ENCODE measurements at places on chromosomes 4 and X.

DNA sequence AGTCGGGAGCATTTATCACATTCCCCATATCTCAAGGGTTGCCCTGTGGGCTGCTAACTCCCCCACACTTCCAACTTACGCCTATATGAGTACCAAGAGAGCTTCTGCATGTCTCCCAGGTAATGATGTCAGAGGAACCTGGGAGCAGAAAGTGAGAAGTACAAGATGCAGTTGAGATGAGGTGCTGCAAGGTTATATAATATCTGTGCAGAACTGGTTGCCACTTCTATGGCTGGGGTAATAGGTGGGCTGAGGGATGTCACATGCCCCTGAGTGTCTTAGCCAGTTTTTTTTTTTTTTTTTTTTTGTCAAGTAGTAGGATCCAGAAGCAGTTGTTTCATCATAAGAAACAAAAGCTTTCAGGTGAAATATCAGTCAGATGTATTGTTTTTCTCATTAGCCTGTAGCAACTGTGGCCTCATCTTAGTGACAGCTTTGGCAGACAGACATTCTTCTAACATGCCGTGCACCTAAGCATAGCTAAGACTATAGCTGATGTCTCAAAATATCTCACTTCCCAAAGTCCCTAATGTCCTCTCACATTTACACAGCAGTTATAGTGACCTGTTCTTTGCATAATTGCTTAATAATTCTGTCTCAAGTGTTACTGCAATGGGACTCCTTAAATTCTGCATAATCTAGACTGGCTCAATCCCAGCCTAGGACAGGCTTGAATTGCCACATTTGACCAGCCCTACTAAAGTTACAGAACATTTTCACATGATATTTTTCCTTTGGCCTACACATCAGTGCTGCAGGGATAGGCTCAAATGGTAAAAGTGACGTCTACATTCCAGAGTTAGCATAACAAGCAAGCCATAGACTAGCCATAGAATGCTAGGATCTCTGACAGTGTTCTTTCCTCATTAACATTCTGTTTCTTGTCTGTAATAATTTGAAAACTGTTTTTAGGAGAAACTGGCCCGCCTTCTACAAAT lies 17.9 kb upstream of the MAOB start:
- no peak for DNase-seq

DNA sequence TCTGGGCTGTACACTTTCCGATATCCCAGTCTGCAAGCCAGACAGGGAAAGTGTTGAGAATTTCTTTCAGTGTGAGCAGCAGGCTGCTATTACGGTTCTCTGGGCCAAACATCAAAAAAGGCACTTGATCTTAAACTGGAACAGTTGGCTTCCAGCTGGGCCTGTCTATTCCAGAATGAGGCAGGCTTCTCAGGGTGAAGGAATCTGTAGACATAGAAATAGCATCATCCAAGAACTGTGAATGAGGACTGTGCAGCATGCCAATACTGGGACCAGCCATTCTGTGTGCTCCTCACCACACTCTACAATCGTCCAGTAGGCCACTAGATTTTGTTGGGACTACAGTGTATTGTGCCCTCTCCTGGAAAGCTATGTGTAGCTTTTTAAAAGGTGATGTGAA lies 31.1 kb downstream of the ART3 start:
- no peak for DNase-seq

GRCh38 chr4:76559236-76560071 lies 124.4 kb downstream of the SHROOM3 start:
- no peak for DNase-seq

GRCh38 chrX:18377796-18378195 lies 23.3 kb upstream of the SCML2 start:
- DNase-seq: peak; percentile 2

- DNase-seq: no peak
These were observed 252.5 kb upstream of the NEIL3 start for GRCh38 chr4:177057186-177057585.

DNA sequence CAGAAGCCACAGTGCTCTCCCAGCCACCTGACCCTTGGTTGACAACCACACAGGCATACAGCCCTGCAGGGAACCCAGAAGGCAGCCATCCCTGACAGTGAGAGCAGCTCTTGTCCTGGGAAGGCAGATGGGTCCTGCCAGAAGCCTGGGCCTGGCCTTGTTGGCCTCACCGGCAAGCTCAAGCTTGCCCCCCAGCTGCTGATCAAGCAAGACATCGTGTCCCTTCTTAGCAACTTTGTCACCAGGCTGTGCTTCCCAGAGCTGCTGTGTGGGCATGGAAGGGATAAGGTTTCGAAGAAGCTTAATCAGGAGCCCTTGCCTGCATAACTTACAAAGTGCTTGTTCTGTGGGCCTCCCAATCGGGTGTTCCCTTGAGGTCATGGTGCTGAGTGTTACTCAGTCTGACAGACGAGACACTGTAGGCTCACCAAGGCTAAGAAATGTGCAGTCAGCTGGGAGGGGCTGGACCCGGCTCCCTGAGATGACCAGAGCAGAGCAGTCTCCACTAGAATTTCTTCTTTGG lies 6.8 kb upstream of the ABLIM2 start:
- no peak for DNase-seq

- no peak for DNase-seq
These were observed 72.5 kb downstream of the DDIT4L start for GRCh38 chr4:100117750-100118149.

DNA sequence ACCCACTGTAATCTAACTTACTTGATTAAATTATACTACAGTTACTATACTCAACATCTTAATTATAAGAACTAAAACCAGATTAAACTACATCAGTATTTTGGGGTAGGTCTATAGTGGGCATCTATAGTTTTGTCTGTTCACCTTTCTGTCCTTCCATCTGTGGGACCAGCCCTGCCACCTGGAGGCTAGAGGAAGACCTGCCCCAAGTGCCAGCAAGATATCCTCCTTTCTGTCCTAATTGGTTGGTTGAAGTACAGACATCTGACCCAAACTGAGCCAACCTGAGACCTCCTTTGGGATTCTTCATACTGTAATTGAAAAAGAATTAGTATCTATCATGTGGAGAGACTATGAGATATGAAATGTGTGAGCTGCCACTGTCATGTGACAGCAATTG lies 172.2 kb upstream of the TLL1 start:
- no peak for DNase-seq

DNA sequence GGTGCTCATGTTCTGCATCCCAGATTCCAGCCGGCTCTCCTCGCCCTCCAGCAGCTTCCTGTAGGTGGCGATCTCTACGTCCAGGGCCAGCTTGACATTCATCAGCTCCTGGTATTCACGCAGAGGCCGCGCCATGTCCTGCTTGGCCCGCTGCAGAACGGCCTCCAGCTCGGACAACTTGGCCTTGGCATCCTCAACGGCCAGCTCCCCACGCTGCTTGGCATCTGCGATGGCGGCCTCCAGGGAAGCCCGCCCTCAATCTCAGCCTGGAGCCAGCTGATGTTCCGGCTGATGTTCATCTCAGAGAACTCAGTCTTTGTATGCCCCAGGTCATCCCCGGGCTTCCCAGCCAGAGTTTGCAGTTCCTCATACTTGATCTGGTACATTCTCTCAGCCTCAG lies 431.8 kb upstream of the DIPK2B start:
- no peak for DNase-seq

DNA sequence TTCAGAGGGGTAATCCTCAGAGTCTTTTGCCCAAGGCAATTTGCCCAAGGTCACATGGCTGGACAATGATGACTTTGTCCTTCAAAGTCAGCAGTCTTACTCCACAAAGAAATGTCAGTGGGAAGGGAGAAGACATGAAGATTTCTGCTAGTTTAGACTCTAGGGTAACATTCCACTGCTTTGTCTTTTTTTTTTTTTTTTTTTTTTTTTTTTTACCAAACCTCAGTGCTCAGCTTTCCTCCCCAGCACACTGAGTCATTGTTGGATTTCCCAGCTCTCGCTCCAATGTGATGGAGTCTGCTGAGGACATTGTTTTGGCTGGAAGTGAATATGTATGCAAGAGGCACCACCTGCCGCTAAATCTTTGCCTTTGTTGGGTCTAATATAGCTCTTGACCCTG lies 7.2 kb upstream of the C1QTNF7 start:
- DNase-seq: no peak

DNA sequence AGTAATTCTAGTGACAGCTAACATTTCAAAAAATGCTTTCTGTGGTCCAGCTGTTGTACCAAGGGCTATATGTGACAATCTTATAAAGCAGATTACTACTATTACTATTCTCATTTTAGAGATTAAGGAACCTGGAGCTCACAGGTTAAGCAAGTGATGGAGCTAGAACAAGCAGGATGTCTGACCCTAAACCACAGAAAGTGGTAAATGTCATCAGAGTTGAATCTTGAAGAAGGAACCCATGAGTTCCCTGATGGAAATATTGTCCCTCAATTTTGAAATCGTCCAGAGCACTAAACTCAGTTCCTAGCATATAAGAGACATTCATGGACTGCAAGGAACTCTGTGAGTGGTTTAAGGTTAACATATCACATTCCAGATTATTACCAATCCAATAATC lies 214.0 kb downstream of the APBB2 start:
- no peak for DNase-seq

DNA sequence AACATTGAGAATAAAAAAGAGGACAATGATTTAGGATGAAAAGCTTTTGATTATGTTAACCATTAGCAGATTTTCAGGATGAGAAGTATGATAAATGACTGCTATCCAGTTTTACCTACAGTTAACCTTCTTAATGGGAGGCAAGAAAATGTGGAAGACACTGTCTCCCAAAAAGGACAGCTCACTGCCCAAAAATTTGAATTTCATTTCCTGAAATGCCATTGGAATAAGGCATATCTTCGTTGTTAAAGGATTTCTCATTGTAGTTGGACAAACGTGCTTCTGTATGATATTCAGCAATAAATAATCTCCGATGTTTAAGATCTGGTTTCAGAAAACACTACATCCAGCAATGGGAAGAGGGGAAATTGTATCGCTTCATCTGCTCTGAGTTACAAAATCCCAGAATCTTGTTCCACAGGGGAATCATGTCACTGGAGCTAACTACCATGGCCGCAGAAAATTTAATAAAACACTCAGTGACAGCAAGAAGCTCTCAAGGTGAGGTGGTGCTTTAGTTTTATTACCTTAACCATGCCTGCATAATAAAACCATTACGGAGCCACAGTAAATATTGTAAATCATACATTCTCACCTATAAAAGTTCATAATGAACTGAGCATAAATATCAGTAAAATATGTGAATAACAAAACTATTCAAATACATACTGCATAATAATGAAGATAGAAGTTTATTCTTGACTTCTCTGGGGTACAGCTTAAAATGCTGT lies 552.3 kb downstream of the PCDH7 start:
- DNase-seq: no peak

DNA sequence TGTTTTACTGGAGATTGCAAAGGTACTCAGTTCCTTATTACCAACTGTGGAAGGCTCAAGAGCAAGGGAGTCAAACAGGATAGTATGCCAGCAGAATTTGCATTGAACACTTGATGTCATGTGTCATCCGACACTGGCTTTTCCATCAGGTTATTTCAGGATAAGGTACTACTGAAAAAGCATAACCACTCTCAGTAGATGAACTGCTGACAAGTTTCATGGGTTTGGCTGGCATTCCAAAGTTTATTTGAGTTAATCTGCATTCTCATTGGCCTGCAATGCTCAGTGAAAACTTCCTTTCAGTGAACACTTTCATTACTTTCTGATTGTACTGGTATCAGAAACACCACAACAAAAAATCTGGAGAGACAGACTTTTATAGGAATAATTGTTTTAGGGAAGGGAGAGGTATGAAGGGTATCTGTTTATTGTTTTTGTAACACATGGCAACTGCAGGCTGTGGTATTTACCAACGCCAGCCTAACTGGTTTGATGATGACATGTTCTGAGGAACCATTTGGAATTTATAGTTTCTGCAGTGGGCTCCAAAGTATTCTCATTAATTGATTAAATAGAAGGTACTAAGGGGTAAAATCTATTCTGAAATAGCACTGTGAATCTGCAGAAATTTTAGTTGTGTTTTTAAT lies 345.7 kb upstream of the NR3C2 start:
- no peak for DNase-seq
